Activated naive CD8-positive, alpha-beta T cell treated with anti-CD3 and anti-CD28 coated beads for 36 hours (primary cell): ENCODE measurements at places on chromosomes 5 and 9. TPM values are rescaled to one million over a fixed set of nuclear protein-coding genes. Genes with fewer than 3 reads are reported as not detected.
A peak's percentile ranks its signal among the peaks of the same experiment; 100 is the strongest.

DNA sequence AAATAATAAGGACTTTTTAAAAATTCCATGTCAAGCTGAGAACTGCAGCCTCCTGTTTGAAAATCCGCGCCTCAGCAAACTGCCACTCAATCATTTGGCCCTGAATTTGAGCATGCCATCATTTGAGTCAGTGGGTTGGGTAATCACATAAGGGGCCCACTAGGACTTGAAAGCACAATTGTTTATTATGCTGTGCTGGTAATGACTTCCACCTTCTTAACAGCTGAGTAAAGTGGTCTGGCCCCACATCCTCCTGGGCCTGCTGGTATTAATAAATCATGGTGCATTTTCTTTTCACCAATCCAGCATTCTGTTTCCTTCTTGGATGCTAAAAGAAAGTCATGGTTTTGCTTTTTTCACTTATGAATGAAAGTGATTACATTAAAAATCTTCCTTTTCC lies 103.0 kb upstream of the CTSL start:
- no peak for DNase-seq

DNA sequence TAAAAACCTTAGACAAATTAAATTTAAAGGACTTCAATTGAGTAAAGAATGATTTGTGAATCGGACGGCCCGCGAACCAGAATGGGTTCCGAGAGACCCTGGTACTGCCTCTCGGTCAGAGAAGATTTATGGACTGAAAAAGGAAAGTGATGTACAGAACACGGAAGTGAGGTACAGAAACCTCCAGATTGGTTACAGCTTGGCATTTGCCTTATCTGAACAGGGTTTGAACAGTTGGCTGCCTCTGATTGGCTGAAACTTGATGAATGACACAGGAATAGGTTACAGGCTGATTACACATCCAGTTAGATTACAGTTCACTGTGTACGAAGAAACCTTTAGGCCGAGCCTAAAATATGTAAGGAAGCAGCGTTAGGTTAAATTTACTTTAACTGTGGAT lies 156.5 kb upstream of the EGFLAM start:
- no peak for DNase-seq

- no peak for DNase-seq
Observed at GRCh38 chr9:9892217-9892616, 720.6 kb downstream of the PTPRD start.

DNA sequence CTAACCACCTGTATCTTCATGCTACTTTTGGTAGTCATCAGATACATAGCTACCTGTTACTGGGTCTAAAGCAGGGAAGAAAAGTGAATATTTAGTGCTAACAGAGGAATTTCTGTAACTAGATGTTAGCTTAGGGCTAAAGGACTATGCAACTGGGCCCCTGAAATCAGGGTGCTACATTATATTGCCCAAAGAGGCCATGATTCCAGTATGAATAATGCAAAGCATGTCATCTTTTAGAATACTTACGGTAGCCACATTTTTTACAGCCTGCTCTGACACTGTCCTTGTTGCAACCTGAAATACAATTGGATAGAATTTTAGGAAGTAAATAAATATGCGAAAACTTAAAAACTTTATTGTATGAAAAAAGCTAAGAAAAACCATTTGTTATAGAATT lies 14.4 kb downstream of the SREK1IP1 start:
- no peak for DNase-seq

FAM151B gene
- 0.30 TPM for total RNA-seq

CER1 gene
- not detected for total RNA-seq

- DNase-seq: no peak
Observed at GRCh38 chr5:126341906-126342630, 81.1 kb upstream of the GRAMD2B start.

ADAMTS6 gene
- total RNA-seq: 1.6 TPM

GRCh38 chr9:125549465-125549871 lies 157.5 kb downstream of the MAPKAP1 start:
- no peak for DNase-seq

RNF180 gene
- total RNA-seq: not detected

- no peak for DNase-seq
Observed at GRCh38 chr9:109828254-109828653, 48.3 kb downstream of the PALM2AKAP2 start.

ACOT12 gene
- not detected for total RNA-seq

APBA1 gene
- 0.23 TPM for total RNA-seq

DNA sequence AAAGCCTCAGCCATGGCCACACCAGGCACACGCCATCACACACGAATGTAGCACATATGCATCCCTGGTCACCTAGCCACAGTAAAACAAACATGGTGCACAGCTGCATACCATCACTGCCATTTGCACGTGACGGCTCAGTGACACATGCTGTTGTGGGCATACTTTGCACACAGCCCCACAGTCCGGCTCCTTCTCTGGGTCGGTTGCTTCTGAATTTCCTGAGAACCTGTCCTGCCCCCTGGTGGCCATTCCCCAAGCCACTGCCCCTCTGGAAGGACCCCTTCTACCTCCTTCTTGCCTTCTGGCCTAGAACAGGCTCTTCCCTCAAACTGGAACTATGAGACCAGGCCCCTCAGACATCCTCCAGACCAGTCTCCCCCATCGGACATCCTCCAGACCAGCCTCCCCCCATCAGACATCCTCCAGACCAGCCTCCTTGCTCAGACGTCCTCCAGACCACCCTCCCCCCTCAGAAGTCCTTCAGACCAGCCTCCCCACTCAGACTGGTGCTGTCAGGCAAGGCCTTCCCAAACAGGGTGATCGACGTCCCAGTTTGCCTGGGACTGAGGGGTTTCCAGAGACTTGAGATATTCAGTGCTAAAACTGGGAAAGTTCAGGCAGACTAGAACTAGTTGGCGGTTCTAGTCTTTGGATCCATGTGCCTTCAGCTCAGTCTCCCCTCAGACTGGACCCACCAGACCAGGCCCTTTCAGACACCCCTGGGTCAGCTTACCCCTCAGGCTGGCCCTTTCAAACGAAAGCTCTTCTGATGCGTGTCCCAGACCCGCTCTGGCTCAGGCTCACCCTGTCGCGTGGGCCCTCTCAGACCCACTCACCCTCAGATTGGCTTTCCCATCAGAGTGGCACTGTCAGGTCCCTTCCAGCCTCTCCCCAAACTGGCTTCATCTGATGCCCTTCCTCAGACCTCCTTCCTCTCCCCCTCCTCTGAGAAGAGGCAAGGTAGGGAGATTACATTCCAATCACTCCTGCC lies 24.3 kb upstream of the ENHO start:
- DNase-seq: peak; percentile 60

SGCD gene
- total RNA-seq: not detected
